Right hindlimb (tissue), 1 donor: ENCODE measurements at places on chromosomes 16 and 17.

- no peak for DNase-seq
Measured at GRCh38 chr16:57619133-57619605, 9.3 kb upstream of the ADGRG1 start.

DNA sequence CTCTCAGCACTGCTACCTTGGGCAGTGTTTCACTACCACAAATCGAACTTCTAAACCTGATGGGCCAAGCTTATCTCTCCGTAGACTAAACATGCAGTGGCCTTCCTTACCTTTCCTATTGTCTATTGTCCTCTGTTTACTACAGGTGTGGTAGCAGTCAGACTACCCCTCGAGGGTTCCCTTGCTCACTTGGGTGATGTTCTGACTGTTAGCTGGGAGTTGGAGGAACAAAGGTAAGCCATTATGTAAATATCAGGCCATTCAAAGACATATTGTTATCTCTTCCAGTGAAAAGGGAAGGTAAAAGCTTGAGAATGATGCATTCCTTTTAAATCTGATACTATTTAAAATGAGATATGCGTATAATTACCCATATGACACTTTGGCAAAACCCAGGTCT lies 828.3 kb upstream of the EEF2KMT start:
- no peak for DNase-seq

- no peak for DNase-seq
Measured at GRCh38 chr17:67171560-67171959, 73.4 kb downstream of the HELZ start.

- DNase-seq, result no peak
Measured at GRCh38 chr16:73753931-73754330, 542.7 kb upstream of the PSMD7 start.

DNA sequence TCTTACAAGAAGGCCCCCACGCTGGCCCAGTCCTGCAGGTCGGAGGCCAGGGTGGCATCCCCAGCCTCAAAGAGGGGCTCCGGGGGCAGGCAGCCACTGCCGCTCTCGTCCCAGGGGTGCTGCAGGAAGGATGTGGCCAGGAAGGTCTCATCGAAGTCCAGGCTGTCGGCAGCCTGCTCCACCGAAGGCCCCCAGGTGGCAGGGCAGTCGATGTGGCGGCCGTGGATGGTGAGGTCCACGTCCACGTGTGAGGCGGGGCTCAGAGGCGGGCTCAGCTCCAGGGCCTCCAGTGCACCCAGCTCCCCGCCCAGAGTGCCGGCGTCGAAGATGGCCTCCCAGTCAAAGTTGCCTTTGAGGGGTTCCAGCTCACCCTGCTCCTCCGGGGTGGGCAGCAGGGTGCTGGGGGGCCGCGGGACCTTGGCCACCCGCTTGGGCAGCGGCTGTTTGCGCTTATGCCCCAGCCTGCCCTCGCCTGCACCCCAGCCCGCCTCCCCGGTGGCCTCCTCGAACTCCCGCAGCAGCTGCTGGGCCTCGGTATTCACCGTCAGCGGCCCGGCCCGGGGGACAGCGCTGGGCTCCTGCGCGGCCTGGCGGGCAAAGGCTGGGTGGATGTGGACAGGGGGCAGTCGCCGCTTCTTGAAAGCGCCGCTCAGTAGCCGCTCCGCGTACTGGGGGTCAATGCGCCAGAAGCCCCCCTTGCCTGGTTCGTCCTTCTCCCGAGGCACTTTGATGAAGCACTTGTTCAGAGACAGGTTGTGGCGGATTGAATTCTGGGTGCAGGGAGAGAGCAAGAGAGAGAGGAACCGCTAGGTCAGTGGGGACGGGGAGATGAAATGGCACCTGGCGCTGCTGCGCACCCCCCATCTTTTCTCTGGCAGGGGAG lies 3.5 kb downstream of the FOXJ1 start:
- no peak for DNase-seq

DNA sequence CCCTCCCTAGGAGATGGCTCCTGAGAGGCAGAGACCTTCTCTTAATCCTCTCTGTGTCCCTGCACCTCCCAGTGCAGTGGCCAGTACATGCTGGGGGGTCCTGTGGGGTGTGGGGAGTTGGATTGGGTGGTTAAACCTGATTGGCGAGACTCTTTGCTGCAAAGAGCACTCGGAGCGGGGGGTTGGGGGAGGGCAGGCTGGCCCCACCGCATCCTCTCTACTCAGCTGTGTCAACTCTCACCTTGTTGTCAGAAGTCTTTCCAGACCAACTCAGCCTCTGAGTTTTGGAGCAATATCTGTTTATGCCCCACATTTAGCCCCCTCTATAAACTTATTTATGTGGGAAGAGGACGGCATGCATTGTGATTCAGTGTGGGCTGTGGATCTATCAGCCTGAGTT lies 40.0 kb downstream of the SMARCE1 start:
- no peak for DNase-seq

GRCh38 chr17:9370467-9370866 lies 205.2 kb downstream of the STX8 start:
- DNase-seq, result no peak

GRCh38 chr17:72590882-72591281 lies 470.1 kb downstream of the SOX9 start:
- no peak for DNase-seq

GRCh38 chr16:70634861-70635260 lies 11.5 kb upstream of the IL34 start:
- DNase-seq, result no peak

DNA sequence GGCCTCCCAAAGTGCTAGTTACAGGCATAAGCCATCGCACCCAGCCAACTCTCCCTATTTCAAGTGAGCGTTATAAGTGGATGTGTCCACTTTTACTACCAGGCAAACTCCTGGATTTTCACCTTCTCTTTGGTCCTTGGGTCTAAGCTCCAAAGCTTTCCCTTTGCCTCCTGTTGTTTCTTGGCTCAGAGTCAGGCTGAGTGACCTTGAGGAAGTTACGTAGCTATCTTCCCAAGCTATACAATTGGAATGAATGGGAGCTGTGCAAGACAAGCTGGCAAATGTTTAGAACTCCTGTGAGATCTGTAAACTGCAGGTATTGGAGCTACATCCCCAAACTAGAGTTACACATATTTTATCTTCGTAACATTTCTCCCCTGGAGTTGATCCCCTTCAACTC lies 20.3 kb downstream of the NXPH3 start:
- no peak for DNase-seq

- no peak for DNase-seq
Measured at GRCh38 chr16:53537626-53538025, 34.6 kb upstream of the AKTIP start.

GRCh38 chr17:61057257-61057656 lies 342.4 kb upstream of the TBX2 start:
- DNase-seq, result no peak

DNA sequence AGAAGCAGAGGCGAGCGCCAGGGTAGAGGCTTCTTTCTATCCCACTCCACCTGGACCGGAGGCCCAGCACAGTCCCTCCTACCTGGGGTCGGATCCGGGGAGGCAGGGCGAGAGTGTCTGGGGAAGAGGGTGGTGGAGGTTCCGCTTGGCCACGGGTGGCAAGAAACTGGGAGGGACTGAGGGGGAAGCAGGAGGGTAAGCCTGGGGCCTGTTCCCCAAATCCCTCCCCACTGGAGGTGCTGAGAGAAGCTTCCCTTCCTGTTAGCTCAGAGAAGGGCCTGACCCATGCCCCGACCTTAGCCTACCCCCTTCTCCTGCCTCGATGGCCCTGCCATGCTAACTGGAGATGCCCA lies 1.8 kb upstream of the TPPP3 start:
- DNase-seq, result no peak
